Stimulated activated CD4-positive, alpha-beta T cell treated with anti-CD3 and anti-CD28 coated beads, Interleukin-15, amount 100 ng/mL, for 1 hour (primary cell): ENCODE measurements at places on chromosomes 6 and 20.

- DNase-seq: no peak
Measured at GRCh38 chr6:35078226-35078850, 62.8 kb downstream of the TCP11 start.

GRCh38 chr20:25247518-25247955 lies 348 bp upstream of the PYGB start:
- DNase-seq: no peak

DNA sequence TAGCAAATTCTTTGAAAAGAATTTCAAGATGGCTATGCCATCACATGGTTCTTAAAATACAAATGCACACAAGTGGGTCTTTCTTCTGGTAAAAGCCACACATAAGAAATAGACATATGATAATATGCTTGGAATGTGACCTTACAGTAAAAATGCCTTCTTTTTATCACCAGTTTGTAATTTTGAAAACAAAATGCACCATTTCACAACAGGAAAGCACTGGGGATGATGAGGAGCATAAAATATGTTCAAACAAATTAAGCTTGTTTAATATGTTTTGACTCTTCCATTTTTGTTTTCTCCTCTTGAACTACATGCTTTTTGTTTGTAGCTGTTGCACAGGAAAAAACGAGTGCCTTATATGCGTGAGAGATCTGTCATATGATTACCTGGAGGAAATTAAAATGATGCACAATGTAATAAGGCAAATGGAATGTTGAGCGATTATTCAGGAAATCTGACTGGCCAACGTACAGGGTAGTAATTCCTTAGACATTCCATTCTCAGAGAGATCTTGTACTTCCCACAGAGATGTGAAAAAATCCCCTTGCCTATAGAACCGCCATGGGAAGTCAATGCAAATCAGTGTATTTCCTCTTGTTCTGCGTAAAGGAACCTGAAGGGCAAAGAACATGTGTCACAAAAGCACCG lies 911.6 kb downstream of the TFAP2A start:
- DNase-seq: no peak

GRCh38 chr20:61724376-61724775 lies 341.3 kb downstream of the TAF4 start:
- DNase-seq: no peak

- no peak for DNase-seq
Measured at GRCh38 chr6:136351518-136352110, 62.0 kb upstream of the BCLAF1 start.

GRCh38 chr6:17884498-17885478 lies 102.6 kb downstream of the KIF13A start:
- DNase-seq: no peak

DNA sequence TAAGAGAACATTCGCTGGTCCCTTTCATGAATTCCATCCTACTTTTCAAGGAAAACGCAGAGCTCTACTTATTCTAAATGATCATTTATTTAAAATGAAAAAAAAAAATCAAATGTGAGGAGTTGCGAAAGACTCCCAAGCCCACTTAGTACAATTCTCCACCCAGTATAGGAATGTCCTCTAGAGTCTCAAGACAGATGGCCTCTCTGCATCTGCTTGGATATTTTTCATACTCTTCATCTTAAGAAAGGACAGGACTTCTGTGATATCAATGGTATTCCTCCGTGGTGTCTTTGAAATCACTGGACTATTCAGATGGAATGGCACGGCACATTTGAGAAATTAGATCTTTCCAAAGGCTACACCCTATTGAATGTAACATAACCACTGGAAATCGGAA lies 107.1 kb downstream of the PTPRK start:
- DNase-seq: no peak

GRCh38 chr20:10476319-10476724 lies 41.2 kb downstream of the SLX4IP start:
- no peak for DNase-seq

DNA sequence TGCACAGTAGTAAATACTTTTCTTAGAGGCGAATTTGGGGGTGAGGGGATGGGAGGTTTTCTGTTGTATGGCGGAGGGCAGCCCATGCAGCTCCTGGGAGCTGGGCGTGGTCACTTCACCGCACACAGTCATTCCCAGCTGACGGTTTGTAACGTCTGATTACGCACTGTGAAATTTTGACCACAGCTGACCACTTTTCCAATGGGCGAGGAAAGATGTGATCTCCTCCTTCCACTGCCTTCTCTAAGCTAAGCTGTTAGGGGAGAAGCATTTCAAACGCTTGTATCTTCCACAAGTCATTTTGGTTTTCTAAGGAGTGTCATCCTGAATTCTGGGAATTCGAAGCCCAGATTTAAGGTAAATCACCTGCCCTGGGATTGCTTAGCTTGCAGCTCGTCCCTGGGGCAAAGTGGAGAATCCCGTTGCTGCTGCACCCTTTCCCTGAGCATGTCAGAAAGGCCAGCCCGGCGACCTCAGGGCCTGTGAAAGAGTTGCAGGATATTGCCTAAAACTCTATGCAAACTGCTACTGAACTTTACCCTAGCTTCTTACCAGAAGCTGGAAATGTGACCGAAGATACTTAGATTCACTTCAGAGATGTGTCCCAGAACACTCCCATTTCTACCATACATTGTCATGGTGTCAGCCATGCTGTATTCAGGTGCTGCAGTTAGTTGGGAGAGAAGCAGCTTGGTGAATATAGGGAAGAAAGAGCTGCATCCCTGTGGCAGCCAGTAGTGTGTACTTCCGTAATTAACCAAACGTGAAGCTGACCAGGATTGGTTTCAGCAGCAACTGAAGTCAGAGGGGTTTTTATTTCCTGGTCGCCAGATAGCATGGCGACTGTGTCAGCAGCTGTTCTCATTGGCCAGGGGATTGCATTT lies 58.9 kb downstream of the RREB1 start:
- DNase-seq: no peak

DNA sequence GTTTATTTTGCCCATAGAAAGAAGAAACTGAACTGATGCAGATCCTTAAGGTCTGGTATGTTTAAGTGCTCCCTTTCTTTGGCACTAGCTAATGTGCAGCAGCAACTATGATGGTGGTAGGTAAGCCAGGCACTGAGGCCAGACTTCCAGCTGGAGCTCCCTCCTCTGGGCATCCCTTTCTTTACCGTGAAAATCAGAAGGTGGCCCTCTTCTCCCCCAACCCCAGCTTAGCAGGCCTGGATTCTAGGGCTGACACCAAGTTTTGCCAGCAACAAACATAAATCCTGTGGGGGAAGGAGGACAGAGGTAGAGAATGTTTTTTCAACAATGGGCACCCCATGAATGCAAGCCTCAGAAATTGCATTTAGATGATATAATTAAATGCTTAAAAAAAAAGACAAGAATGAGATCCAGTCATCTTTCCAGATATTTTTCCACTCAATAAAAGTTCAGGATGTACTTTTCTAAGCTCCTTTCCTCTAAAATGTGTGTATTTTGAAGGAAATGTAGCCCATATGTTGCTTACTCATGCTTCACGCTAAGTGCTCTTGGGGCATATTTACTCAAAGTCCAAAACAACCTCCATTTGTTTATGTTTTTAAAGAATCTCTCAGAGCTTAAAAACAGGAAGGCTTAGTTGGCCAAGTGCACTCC lies 123.9 kb upstream of the NXT1 start:
- no peak for DNase-seq

GRCh38 chr6:10407018-10407673 lies 7.7 kb downstream of the TFAP2A start:
- DNase-seq: no peak

DNA sequence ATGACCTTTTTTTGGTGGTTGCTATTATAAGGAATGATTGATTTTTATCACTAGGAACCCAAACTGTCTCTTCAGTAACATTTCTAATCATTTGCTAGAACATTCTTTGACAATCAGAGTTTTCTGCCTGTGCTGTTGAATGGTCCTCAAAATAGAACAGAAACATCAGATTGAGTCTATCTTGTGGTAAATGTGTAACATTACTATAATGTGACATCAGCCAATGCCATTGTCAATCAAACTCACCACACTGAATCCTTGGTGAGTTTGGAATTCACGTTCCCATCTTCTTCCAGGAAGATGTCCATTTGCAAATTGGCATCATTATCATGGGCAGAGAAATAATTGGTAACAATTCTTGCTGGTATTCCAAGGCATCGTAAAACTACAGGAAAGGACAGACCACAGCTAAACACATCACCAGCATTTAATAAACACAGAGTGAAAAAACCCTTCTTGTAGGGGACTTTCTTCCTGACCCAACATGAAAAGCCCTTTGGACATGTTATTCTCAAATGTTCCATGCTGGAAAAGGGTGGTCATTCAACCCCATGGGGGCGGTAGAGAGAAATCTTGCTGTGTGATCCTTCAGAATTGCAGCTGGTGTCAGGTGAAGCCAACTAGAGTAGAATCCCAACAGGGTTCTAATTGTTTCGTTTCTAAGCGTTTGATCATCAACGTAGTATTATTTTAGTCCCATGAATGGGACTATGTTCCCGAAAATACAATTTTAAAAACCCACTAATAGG lies 98.5 kb downstream of the F13A1 start:
- no peak for DNase-seq

- DNase-seq: no peak
Measured at GRCh38 chr6:139494376-139494990, 120.0 kb upstream of the CITED2 start.

DNA sequence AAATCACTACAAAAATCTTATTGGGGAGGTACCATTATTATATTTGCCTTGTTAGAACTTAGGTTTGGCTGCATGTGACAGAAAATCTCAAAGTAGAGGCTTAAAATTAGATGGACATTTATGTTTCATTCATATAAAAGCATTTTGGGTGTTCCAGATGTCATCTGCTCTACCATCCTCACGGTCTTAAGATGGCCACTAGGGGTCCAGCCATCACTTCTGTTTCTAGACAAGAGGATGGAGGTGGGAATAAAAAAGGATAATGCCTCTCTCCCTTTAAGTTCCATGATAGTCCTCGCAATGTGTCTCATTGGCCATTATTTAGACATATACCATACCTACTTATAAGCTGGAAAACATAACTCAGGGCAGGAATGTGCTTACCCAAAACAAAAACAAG lies 929.5 kb downstream of the KIF16B start:
- DNase-seq: no peak

- DNase-seq: no peak
Measured at GRCh38 chr6:111737065-111737521, 131.4 kb upstream of the TRAF3IP2 start.

- no peak for DNase-seq
Measured at GRCh38 chr20:51696304-51697071, 71.7 kb downstream of the ATP9A start.

- no peak for DNase-seq
Measured at GRCh38 chr20:17835240-17835933, 133.2 kb downstream of the SNX5 start.

DNA sequence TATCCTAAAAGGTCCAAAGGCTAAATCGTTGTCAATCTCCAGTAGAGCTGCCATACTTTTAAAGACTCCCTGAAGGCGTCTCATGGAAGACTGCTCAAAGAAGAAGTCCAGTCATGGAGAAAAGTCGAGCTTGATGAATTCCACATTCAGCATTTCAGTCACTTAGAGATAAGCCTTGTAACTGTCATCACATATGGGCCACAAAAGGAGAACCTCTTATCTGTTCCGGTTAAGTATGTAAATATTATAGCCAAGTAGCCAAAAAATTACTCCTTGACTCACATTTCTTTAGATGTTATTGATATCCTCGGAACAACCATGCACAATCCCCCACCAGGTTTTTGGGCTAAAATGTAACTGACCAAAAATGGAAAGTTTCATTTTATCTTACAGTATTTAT lies 9.8 kb upstream of the CNKSR3 start:
- no peak for DNase-seq

GRCh38 chr6:115948751-115949150 lies 111.9 kb downstream of the FRK start:
- no peak for DNase-seq

- no peak for DNase-seq
Measured at GRCh38 chr6:14824060-14824459, 421.8 kb upstream of the JARID2 start.

DNA sequence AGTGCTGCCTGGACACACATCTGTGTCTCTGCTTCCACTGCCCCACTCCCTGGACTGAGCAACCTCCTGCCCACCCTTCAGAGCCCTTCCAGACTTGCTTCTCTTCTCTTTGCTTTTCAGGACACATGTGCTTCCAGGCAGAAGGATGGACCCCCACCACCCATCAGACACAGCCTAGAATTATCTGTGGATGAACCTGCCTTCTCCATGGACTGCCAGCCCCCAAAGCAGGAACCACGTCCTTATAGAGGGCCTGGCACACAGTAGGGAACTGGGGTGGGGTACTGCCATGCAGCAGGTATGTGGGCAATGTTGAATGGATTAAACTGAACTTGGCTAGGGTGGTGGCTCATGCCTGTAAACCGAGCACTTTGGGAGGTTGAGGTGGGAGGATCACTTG lies 3.6 kb downstream of the KIAA1755 start:
- no peak for DNase-seq

DNA sequence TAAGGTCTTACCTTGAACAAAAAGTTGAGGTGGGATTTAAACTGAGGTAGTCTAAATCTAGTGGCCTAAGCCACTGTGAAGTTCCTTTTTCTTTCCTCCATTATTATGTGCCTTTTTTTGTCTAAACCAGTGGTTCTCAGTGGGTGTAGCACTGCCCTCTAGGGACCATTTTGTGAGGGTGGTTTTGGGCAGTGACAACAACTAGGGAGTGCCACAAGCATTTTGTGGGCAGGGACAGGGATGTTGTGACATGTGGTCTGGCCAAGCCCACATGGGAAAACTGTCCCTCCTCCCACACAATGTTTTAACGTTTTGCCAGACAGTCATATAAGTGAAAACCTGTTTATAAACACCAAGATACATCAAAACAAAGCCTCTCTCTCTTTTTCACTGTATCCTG lies 899.4 kb upstream of the FLRT3 start:
- DNase-seq: no peak

DNA sequence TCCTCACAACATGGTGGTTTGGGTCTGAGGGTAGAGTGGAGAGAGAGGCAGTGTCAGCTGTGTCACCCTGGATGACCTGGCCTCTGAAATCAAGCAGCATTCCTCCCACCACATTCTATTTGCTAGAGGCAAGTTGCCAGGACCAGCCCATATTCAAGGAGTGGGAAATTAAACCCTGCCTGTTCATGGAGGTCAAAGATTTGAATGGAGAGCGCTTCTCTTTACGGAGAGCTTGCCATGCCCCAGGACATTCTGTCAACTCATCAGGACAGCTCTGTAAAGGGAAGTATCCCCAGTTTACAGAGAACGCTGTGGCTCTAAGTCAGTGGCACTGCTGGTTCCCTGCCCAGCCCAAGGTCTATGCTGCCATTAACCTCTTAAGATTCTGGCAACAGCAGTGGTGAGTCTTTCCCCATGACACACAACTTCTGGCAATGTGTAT lies 90.0 kb upstream of the INSM1 start:
- no peak for DNase-seq

GRCh38 chr6:143476545-143476944 lies 25.9 kb downstream of the PEX3 start:
- DNase-seq: no peak

- no peak for DNase-seq
Measured at GRCh38 chr6:36915599-36915998, 29.8 kb downstream of the C6orf89 start.

GRCh38 chr6:93954584-93954983 lies 535.2 kb upstream of the EPHA7 start:
- DNase-seq: no peak
